ENCODE measurements at places on chromosomes 12 and 14.

- DNase-seq, result no peak
Observed at GRCh38 chr14:90332271-90332584, 487 bp upstream of the NRDE2 start.

GRCh38 chr14:72744416-72745120 is 149.3 kb downstream of the DPF3 start:
- no peak for DNase-seq

- no peak for DNase-seq
Observed at GRCh38 chr12:114287821-114288525, 118.0 kb downstream of the TBX5 start.

DNA sequence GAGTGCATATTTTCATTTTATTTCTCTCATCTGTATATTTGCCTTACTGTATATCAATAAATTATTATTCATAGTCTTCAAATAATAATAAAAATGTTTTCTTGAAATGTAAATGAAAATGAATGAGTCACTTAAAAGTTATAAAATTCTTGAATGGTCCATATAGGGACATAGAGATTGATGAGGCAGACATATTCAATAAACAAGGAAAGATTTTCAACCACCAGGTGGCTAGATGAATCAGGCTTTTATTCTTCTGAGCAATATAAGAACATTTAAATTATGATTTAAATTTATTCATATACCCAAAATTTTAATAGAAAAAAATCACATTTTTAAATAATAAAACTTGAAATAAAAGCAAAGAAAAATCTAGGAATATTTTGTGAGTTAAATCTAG is 249.5 kb downstream of the ACSS3 start:
- DNase-seq, result no peak

GRCh38 chr12:118357257-118358007 is 15.3 kb downstream of the TAOK3 start:
- peak; percentile 51 for DNase-seq

DNA sequence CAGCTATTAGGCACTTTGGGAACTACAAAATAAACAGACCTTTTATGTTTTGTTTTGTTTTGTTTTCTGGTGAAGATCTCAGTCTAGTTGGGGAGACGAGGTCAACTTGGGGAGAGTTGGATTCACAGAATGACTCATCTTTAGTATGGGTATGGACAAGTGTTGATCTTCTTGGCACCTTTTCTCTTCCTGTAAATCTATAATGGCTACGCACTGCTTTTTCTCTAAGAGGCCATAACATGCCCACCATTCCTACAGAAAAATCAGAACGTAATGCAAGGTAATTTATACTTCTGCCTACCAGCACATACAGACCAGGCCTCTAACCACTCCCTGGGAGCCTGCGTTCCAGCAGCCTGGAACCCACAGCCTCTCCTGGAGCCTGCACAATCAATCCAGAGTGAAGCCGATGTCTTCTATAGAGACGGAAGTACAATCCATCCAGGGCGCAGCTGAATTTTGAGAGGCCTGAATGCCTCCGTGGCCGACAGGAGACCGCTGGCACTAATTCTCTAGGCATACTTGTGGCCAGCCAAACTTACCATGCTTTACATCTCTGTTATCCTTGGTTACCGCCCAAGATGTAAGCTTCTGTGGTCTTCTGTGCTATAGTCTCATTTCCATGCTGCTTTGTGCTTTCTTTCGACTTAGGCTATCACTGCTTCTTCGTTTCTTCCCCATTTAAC is 717 bp downstream of the PPHLN1 start:
- peak; percentile 39 for DNase-seq

- DNase-seq, result no peak
Observed at GRCh38 chr12:19647806-19648556, 208.7 kb downstream of the AEBP2 start.

- peak; percentile 83 for DNase-seq
Observed at GRCh38 chr14:23302290-23303225, at the start of gene PPP1R3E. Gene PPP1R3E (minus strand): TSS chr14:23302859. CDS start chr14:23302576, 283 bp downstream.

DNA sequence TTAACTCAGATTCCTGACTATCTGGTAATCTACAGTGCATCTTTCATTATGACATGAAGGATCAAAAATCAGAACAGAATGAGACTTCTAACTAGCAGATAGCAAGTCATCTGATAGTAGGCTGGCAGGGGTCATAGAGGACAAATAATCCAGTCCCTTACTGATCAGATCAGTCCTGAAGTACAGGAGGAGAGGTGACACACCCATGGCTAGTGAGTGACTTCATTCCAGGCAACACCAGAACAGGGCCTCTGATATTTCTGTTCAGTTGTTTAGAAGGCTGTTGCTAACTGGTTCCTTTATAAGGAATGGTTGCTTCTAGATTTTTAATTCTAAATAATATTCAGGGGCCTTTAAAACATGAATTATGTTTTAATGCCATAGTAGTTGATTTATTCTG is 222.1 kb downstream of the NTF3 start:
- no peak for DNase-seq

- DNase-seq, result peak; percentile 14
Observed at GRCh38 chr12:92144631-92145480, 790 bp downstream of the BTG1 start.

GRCh38 chr12:6205144-6205539 is 4.9 kb downstream of the CD9 start:
- no peak for DNase-seq

DNA sequence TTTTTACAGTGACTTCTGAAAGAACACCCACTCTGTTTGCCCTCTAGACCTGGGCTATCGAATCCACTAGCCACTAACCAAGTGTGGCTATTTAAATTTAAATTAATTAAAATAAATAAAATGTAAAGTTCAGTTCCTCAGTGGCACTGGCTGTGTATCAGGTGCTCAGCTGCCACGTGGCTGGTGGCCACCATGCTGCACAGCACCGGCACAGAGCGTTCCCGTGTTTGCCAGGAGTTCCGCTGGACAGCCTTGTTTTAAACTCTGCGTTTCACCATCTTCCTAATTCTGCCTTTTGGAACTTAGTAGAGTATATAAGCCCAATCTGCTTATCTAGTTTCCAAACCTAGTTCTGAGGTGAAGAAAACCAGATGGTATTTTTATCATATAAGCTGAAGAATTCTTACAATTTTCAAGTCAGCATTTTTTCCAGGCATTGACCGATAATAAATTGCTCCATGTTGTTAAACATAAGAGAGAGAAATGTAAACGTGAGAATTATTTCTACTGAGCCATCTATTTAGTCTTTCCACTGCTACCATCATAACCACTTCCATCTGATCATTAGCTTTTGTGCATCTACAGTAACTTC is 339.0 kb downstream of the CACNA1C start:
- DNase-seq, result no peak

GRCh38 chr14:96105089-96105925 is 66.1 kb downstream of the C14orf132 start:
- DNase-seq, result no peak

DNA sequence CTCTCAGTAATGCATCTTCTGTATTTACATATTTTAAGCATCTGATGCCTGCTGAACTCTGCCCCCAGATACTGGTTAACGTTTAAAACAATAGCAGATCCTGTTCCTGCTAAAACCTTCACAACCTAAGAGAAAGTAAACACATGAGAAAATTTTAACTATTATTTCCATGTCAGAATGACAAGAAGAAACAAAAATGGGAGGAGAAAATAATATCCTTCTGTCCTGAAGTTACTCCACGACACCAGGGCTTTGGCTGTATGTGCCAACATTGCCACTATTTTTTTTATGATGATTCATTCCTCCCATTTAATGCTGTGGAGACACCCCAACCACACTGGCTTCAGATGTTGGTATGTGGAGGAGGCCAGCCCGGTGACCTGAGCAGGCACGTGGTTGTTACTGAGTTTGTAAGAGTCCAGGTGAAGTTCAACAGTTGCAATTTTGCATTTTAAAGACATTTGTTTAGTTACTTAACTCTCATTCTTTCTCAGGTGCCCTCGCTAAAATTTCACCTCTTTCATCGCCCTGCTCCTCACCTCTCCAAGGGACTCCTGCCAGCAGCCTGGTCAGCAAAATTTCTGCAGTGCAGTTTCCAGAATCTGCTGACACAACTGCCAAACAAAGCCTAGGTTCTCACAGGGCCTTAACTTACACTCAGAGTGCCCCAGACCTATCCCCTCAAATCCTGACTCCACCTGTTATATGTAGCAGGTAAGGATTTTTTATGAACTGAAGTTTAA is 65.5 kb upstream of the SLCO1C1 start:
- no peak for DNase-seq

- no peak for DNase-seq
Observed at GRCh38 chr14:101318271-101318670, 243.0 kb upstream of the DIO3 start.

- no peak for DNase-seq
Observed at GRCh38 chr14:29865299-29865698, 62.3 kb downstream of the PRKD1 start.

GRCh38 chr14:59321626-59321949 is 133.1 kb downstream of the DAAM1 start:
- DNase-seq, result no peak

Data from germinal center (tissue), 1 donor.